Occipital lobe (tissue), 3 donors: ENCODE measurements at places on chromosomes 6 and 20. TPM values are rescaled to one million over a fixed set of nuclear protein-coding genes. Genes with fewer than 3 reads are reported as not detected.

The ZC2HC1B gene
- total RNA-seq: 0.31 TPM

The PLAGL2 gene
- 1.2 TPM for total RNA-seq

The LHFPL5 gene
- 1.1 TPM for total RNA-seq

The ADGB gene
- 0.94 TPM for total RNA-seq

The RIMS4 gene
- 77.5 TPM for total RNA-seq

The SLC35D3 gene
- not detected for total RNA-seq

The C20orf204 gene
- 1.2 TPM for total RNA-seq

The CDH26 gene
- total RNA-seq: 1.4 TPM

The KIAA1755 gene
- 0.94 TPM for total RNA-seq

The HLA-DQB2 gene
- total RNA-seq: not detected

The SLC17A3 gene
- not detected for total RNA-seq

The POM121L2 gene
- not detected for total RNA-seq

The ENPP1 gene
- 0.47 TPM for total RNA-seq

The BHLHE23 gene
- total RNA-seq: not detected

The LGSN gene
- total RNA-seq: 0.47 TPM

The FOXC1 gene
- total RNA-seq: 4.8 TPM

The NCOA7 gene
- total RNA-seq: 33.5 TPM

The CD109 gene
- total RNA-seq: 1.6 TPM

The SNX9 gene
- total RNA-seq: 19.2 TPM

The RIPOR2 gene
- 17.8 TPM for total RNA-seq

The OR14J1 gene
- total RNA-seq: under 0.01 TPM

The FKBP5 gene
- total RNA-seq: 3.1 TPM

The COX4I2 gene
- not detected for total RNA-seq

The ZBTB46 gene
- 21.5 TPM for total RNA-seq

The SMPDL3A gene
- total RNA-seq: 20.4 TPM

The C6orf132 gene
- total RNA-seq: not detected

The CD83 gene
- 22.0 TPM for total RNA-seq

The TNFRSF21 gene
- 42.6 TPM for total RNA-seq

The TRIM15 gene
- total RNA-seq: not detected

The SNAP91 gene
- 106 TPM for total RNA-seq

The TSHZ2 gene
- 0.31 TPM for total RNA-seq
